Suppressor macrophage (primary cell): ENCODE measurements at places on chromosomes 1 and 21.

GRCh38 chr1:164518692-164519332, 40.2 kb upstream of the PBX1 start:
- DNase-seq = peak; percentile 2

DNA sequence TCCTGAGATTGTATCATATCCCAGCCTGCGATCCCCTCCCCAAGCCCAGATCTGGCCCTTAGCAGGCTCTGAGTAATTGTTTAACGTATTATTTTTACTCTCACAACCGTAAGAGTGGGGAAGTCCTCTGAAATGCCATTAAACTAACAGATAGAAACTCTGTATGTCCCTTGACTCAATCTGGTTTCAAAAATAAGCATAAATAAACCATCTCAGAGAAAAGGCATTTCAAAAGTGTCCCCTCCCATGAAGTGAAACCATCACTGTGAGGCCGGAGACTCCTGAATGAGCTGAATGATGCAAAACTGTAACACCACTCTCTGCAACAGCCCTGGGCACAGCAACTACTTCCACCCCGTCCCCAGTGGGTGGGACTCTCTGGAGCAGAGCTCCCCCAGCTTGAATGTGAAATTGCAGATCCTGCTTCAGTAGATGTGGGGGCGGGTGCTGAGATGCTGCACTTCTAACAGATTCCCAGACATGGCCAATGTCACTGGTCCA, 104.1 kb downstream of the SYF2 start:
- DNase-seq = no peak

GRCh38 chr1:208153386-208153785, 90.8 kb downstream of the PLXNA2 start:
- DNase-seq = no peak

- peak; percentile 26 for DNase-seq
These were observed 37.2 kb upstream of the SLC9A1 start for GRCh38 chr1:27192039-27192529.

GRCh38 chr1:217133958-217134856, 411.0 kb upstream of the ESRRG start:
- DNase-seq = no peak
